ENCODE measurements at places on chromosomes 4 and X.
A peak's percentile ranks its signal among the peaks of the same experiment; 100 is the strongest.

DNA sequence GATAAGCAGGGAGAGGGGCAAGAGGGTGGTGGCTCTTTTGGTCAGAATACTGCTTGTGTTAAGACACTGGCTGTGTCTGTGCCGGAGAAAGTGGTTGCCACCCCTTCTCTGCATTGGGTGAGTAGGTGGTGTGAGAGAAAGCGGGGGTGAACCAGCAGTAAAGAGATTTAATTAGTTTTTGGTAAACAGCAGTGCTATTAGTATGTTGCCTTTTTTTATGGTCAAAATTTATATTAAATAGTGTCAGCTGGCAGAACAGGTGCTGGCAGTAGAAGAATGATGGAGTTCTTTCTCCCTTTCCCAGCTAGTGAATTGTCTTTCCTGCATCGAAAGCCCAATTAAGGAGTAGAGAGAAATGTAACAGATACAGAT is 181.6 kb downstream of the LARP7 start:
- H3K27me3 ChIP-seq: no peaks in the 10 kb centered on the region
- DNase-seq: no peak
- H3K27ac ChIP-seq: no peak overlapping the region
- H3K36me3 ChIP-seq: no peaks in the 10 kb centered on the region

- no peaks in the 10 kb centered on the region for H3K27me3 ChIP-seq
- H3K4me3 ChIP-seq: no peak overlapping the region
- H3K27ac ChIP-seq: no peak overlapping the region
- no peaks in the 10 kb centered on the region for H3K4me1 ChIP-seq
Measured at GRCh38 chr4:44354172-44354571, 94.4 kb downstream of the KCTD8 start.

DNA sequence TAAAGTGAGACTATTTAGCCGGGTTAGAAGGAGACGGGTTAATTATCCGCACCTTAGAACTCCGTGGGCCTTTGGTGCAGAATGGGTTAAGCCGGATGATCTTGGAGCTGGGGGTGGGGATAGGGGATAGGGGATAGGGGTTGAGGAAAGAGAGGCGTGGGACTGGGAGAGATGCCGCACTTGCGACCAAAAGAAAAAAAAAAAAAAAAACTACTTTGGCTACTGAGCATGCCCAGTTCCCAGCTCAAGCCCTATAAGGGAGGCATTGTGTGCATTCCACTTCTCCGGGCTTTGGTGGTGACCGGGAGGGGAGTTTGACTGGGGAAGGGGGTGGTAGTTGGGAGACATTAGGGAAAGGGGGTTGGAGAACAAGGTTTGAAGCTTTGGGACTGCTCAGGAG is at the start of gene SLITRK4:
Gene SLITRK4, minus strand, starts transcription at position 187 of the 400 bp plus-strand sequence. CDS start 4,993 bp downstream, outside the sequence.
- DNase-seq: no peak
- H3K36me3 ChIP-seq: no peaks in the 10 kb centered on the region
- peak within 1 kb of the TSS; percentile 73 for H3K4me3 ChIP-seq
- no peak within 1 kb of the TSS for H3K27ac ChIP-seq
- no peaks in the 10 kb centered on the region for H3K27me3 ChIP-seq
- H3K4me1 ChIP-seq: peaks cover 11% of the 10 kb centered on the region

DNA sequence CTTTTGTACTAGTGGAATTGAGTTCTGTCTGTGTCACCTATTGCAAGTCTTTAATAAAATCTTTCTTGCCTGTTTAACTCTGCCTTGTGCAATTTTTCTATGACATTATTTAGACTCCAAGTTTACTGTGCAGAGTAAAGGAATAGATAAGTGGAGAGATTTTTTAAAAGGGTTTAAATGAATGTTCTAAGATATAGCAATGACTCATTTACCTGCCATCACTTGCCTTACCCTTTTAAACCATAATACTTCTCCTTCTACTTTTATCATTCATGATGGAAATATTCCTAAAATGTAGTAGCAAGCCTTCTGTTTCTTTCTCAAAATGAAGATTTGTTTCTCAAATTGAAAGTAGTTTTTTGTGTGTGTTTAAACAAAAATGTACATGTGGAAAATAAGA is 782.8 kb upstream of the MAGEB2 start:
- H3K36me3 ChIP-seq: no peaks in the 10 kb centered on the region
- no peak overlapping the region for H3K27ac ChIP-seq

- H3K27ac ChIP-seq: no peak overlapping the region
- no peak for DNase-seq
- H3K27me3 ChIP-seq: no peaks in the 10 kb centered on the region
- H3K36me3 ChIP-seq: no peaks in the 10 kb centered on the region
- no peak overlapping the region for H3K4me3 ChIP-seq
- no peaks in the 10 kb centered on the region for H3K4me1 ChIP-seq
Measured at GRCh38 chr4:164802301-164802901, 48.5 kb downstream of the SMIM31 start.

DNA sequence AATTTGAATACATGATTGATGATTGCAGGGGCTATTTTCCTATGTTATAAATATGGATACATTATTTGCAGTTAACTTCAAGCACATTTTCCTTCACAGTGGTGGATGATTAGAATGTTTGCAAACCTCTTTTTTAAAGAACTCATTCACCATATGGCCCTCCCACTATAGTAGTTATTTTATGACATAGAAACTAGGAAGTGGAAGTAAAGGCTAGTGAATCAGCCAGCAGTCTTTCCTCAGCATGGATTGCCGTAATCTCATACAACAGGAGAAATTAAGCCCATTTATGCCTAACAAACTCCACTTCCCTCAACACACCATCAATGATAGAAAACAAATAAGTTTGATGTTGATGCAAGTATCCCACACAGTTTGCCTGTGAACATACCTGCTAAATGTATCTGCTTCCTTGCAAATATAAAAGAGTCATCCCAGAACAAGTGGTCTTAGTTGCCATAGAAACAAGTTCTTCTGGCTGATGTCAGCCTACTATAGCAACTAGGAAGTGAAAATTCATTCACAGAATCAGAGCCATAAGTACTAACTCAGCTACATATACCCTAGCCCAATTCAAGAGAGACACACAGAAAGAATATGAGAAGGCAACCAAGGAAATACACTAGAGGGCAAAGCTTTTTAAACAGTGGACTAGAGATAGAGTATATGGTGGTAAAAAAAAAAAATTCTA is 100.9 kb upstream of the RADX start:
- DNase-seq: no peak
- no peaks in the 10 kb centered on the region for H3K4me1 ChIP-seq
- H3K27me3 ChIP-seq: no peaks in the 10 kb centered on the region
- H3K27ac ChIP-seq: no peak overlapping the region

DNA sequence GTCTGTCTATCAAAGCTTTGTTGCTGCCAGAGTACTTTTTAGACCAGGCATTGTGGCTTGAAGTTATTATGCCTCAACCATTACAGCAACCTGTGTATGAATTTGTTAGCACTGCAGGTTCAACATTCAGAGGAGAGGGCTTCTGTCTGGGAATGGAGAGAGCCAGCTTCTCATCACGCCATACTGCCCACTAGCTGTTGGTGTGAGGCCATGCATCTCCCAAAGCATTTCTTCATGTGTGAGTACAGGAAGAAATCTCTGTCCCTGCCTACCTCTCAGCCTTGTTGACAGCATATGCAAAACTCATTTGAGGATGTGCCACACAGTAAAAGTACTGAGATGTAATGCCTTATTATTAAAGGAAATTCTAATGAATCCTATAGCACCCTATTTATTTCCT is 76.9 kb upstream of the PPARGC1A start:
- H3K36me3 ChIP-seq: no peaks in the 10 kb centered on the region
- H3K4me1 ChIP-seq: no peaks in the 10 kb centered on the region
- H3K27me3 ChIP-seq: no peaks in the 10 kb centered on the region
- no peak overlapping the region for H3K4me3 ChIP-seq
- no peak for DNase-seq
- no peak overlapping the region for H3K27ac ChIP-seq

GRCh38 chr4:2865196-2865780 is 21.6 kb downstream of the ADD1 start:
- DNase-seq: no peak
- no peak overlapping the region for H3K27ac ChIP-seq
- H3K27me3 ChIP-seq: no peaks in the 10 kb centered on the region
- H3K36me3 ChIP-seq: no peaks in the 10 kb centered on the region
- H3K4me3 ChIP-seq: no peak overlapping the region

GRCh38 chr4:74435296-74435695 is 9.6 kb upstream of the AREG start:
- no peak overlapping the region for H3K4me3 ChIP-seq
- H3K27me3 ChIP-seq: no peaks in the 10 kb centered on the region
- no peak for DNase-seq
- no peak overlapping the region for H3K27ac ChIP-seq

- DNase-seq: no peak
- no peak overlapping the region for H3K27ac ChIP-seq
- no peaks in the 10 kb centered on the region for H3K27me3 ChIP-seq
- no peak overlapping the region for H3K4me3 ChIP-seq
- no peaks in the 10 kb centered on the region for H3K4me1 ChIP-seq
Measured at GRCh38 chr4:163382178-163382869, 38.6 kb downstream of the NPY5R start.

DNA sequence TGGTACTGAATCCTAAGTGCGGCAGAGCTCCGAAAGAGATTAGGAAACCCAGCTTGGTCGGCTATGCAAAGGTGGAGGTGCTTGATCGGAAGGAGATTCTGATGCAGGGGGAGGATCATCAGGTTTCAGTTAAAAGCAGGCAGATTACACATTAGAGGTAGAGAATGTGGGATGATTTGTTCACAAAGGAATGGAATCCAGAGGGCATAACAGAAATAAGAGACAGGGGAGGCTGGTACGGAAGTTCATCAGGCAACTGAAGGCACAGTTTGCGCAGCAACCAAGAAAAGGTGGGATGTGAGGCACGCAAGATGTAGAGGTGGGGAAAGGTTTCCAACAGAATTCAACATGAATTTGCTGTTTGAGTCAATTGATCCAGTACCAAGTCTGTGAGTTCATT is 424 bp upstream of the ZNF330 start:
- H3K4me3 ChIP-seq: peak overlapping the region; percentile 90
- H3K27ac ChIP-seq: peak overlapping the region; percentile 96
- H3K36me3 ChIP-seq: no peaks in the 10 kb centered on the region
- DNase-seq: no peak

- H3K36me3 ChIP-seq: no peaks in the 10 kb centered on the region
- H3K27me3 ChIP-seq: no peaks in the 10 kb centered on the region
- no peak overlapping the region for H3K27ac ChIP-seq
- no peak for DNase-seq
- H3K4me3 ChIP-seq: no peak overlapping the region
- H3K4me1 ChIP-seq: no peaks in the 10 kb centered on the region
Measured at GRCh38 chr4:74840936-74841509, 46.7 kb upstream of the BTC start.

DNA sequence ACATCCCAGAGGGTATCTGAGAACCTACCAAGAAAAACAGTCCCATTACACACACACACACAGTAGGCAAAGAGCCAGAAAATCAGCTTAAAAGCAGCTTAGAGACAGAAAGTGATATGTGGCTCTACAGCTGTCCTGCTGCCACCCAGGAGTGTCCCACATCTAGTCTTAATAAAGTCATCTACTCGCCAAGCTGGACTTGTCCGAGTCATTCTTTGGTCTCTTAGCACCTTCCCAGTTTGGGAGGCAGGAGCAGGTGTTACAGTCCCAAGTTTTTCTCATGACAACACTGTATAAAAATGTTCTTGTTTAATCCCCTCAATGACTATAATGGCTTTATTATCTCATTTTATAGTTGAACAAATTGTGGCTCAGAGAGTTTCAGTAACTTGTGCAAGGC is 252.5 kb upstream of the CASK start:
- H3K27me3 ChIP-seq: no peaks in the 10 kb centered on the region
- H3K27ac ChIP-seq: no peak overlapping the region
- no peaks in the 10 kb centered on the region for H3K36me3 ChIP-seq
- H3K4me1 ChIP-seq: no peaks in the 10 kb centered on the region

GRCh38 chr4:175176710-175177109 is 258.6 kb downstream of the ADAM29 start:
- no peak overlapping the region for H3K27ac ChIP-seq
- H3K27me3 ChIP-seq: no peaks in the 10 kb centered on the region
- H3K4me1 ChIP-seq: no peaks in the 10 kb centered on the region
- H3K36me3 ChIP-seq: no peaks in the 10 kb centered on the region
- peak overlapping the region; percentile 55 for H3K4me3 ChIP-seq
- DNase-seq: no peak

GRCh38 chr4:151329217-151330007 is 4.0 kb upstream of the SH3D19 start:
- H3K4me3 ChIP-seq: no peak overlapping the region
- H3K4me1 ChIP-seq: no peaks in the 10 kb centered on the region
- no peak overlapping the region for H3K27ac ChIP-seq
- no peaks in the 10 kb centered on the region for H3K36me3 ChIP-seq

GRCh38 chrX:39910651-39911050 is 187.1 kb downstream of the BCOR start:
- DNase-seq: no peak
- H3K4me3 ChIP-seq: no peak overlapping the region
- H3K27ac ChIP-seq: no peak overlapping the region

DNA sequence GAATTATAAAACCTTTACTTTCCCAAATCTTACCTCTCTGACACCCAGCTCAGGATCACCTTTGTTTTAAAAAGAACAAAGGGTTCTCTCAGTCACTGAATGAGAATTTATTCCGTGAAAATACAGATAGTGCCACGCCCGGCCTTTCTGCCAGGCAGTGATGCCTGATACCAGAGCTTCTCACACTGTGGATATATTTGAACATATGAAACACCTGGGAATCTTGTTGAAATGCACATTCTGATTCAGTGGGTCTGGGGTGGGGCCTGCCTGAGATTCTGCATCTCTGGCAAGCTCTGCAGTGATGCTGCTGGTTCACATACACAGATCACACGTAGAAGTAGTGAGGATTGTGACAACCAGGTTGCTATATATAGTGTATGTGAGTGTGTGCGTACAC is 46.0 kb downstream of the ELOVL6 start:
- DNase-seq: no peak
- no peaks in the 10 kb centered on the region for H3K36me3 ChIP-seq
- no peak overlapping the region for H3K4me3 ChIP-seq
- no peaks in the 10 kb centered on the region for H3K4me1 ChIP-seq
- H3K27me3 ChIP-seq: no peaks in the 10 kb centered on the region
- H3K27ac ChIP-seq: no peak overlapping the region

DNA sequence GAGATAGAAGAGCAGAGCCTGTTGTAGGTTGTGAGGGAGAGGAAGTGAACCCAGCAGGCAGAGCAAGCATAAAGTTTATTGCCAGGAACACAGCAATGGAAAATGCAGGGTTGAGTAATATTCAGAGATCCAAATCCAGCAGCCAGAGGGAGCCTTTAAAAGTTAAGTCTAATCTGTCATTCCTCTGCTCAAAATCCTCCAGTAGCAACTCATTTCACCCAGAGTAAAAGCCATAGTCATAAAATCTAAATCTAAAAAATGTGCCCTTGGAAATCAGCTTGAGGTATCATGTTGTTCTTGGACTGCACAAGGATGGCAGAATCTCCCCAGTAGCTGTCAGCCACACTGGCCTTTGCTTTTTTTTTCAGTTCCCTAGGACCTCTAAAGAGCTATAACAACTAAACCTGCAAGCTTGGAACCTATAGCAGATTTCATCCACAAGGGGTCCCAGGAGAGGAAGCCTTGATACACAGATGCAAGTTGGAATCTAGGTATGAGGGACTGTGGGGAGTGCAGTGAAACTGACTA is 62.9 kb upstream of the FRAS1 start:
- DNase-seq: no peak
- no peak overlapping the region for H3K27ac ChIP-seq
- no peaks in the 10 kb centered on the region for H3K27me3 ChIP-seq

- H3K4me1 ChIP-seq: no peaks in the 10 kb centered on the region
- H3K27ac ChIP-seq: no peak overlapping the region
- DNase-seq: no peak
Measured at GRCh38 chrX:4935846-4936245, 1222.4 kb upstream of the PRKX start.

GRCh38 chr4:80393970-80394250 is 58.4 kb downstream of the CFAP299 start:
- H3K36me3 ChIP-seq: no peaks in the 10 kb centered on the region
- H3K27me3 ChIP-seq: no peaks in the 10 kb centered on the region
- H3K4me1 ChIP-seq: no peaks in the 10 kb centered on the region
- no peak for DNase-seq

All from thoracic aorta (tissue), 2 donors.